ENCODE measurements at places on chromosomes 6 and 20. TPM values are rescaled to one million over a fixed set of nuclear protein-coding genes. Genes with fewer than 3 reads are reported as not detected.

- no peak for DNase-seq
These were observed 16.2 kb upstream of the MRPS18A start for GRCh38 chr6:43703512-43704429.

DNA sequence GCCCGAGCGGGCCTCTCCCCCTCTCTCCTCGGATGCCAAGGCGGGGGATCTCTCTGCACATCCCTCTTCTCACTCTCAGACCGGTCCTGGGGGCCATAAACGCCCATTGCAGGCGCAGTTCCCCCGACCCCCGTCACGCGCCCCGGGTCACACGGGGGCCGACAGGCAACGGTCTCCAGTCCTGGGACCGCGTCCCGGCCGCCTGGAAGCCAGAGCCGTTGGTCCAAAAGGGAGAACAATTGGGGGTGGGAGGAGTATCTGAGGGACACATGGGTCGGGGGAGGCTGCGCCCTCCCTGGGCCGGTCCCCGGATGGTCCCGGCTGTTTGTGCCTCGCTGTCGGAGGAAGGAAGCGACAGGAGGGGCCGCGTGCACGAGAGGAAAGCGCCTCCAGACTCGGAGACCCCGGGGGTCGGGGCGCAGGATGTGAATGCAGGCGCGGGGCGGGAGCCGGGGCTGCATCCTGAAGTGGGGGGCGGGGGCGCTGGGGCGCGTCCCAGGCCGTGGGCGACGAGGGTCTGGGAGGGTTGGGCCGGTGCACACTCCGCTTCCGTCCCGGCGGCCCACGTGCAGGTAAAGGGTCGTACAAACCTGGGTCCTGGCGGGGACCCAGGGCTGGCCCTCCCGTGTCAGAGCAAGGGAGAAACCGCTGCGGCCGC is 903 bp downstream of the SLC4A11 start:
- no peak for DNase-seq

GRCh38 chr6:45854149-45854742 is 161.4 kb downstream of the CLIC5 start:
- DNase-seq: no peak

DNA sequence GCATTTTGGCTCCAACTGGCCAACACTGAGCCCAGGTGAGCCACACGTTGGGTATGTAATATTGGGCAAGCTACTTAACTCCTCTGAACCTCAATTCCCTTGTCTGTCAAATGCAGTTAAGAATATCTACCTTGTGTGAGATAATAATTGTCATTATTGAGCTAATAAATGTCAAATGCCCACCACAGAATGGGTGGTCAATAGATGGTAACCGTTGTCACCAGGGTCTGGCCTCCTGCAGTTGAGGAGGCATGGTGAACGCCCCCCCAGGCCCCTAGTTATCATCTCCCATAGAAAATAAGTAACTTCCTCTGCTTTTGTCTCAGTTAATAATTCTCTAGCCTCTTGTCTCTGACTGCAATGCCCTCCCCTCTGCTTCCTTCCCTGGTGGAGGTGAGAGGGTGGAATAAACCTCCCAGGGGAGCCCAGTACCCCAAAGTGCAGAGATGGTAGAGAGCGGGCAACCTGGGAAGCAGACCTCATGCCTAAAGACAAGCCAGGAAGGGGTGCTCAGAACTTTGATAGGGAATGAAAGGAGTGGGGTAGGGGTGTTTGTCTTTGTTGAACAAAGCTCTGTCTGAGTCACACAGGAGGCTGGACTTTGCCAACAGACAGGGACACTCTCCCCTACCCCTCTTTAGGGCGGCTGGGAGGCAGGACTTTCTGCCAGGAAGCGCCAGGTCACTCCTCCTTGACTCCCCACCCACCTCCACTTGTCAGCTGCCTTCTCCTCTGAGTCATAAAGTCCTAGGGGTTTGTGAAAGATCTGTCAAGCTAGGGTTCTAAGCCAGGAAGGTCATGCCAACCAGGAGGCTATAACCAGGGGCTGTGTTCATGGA is 1.3 kb upstream of the UNC5CL start:
- peak; percentile 22 for DNase-seq

- peak; percentile 23 for DNase-seq
These were observed 5.8 kb upstream of the HEY2 start for GRCh38 chr6:125743604-125744003.

Gene HIVEP2
- 7.7 TPM for total RNA-seq

Gene RBBP8NL
- total RNA-seq: not detected

All from SK-MEL-5 (cell line).